ENCODE measurements at places on chromosomes 12 and 14.

DNA sequence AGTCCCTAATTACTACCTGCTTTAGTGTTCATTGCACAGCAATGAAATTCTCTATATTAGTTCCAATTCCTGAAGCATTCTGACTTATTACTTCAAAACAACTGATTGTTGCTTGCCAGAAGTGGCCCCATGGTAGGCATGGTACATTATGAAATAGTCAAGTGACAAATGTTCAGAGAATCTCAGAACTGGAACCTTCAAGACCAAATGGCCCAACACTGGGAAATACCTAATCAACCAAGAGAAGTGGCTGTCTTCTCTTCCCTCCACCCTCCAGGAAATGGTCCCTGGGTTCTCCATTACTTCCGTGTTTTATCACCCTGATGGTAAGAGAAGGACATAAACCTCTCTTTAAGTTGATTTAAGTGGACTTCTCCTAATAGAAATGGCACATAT is 49.9 kb downstream of the ITPR2 start:
- no peak for DNase-seq

- peak; percentile 46 for DNase-seq
Measured at GRCh38 chr12:128644664-128645296, 179.0 kb downstream of the SLC15A4 start.

DNA sequence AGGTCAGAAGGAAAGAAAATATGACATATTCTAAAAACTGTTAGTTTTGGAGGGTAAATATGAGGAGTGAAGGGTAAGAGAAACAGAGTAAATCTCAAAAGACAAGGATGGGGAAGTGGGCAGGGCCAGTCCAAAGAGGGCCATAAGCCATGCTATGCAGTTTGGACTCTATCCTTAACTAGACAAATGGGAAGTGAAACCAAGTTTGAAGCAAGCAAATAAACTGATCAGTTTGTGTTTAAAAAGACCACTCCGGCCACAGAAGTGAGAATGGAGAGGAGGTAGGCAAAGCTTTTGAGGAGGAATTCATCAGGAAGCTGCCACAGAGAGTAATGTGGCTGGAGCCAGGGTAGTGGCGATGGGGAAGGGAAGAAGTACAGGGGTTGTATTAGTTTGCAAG is 37.5 kb upstream of the DAAM1 start:
- DNase-seq, result no peak

DNA sequence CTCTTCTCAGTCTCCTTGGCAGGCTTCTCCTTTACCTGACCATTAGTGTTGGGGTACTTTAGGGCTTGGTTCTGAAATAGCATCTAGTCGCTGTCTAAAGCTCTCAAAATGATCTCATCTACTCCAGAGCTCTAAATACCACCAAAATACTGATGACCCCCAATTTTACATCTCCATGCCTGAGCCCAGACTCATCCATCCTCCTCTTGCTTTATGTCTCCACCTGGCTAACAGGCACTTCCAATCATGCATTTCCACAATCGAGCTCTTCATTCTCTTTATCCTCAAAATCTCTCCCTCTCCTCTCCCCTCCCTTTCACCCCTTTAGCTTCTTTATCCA is 40.5 kb upstream of the PTGR2 start:
- DNase-seq, result no peak

- DNase-seq, result no peak
Measured at GRCh38 chr14:37063467-37064240, 108.8 kb downstream of the SLC25A21 start.

DNA sequence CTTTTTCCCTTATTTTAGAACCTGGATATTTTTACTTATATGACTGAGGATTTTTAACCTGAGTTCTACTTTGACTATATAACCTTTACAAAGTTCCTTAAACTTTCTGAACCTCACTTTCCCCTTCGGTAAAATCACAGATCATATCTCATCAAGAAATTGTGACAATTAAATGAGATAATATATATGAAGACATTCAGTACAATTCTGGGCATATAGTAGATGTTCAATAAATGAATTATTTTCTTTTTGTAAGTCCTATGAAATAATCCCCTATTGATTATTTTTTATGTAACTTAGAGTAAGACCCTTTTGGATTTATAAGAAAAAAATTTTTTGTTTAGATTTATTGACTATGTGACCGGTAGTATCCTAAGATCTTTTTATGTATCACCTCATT is 17.6 kb upstream of the FAM177A1 start:
- DNase-seq, result no peak

GRCh38 chr12:4700621-4701026 is 19.6 kb upstream of the GALNT8 start:
- no peak for DNase-seq

- no peak for DNase-seq
Measured at GRCh38 chr14:72801836-72802587, 91.9 kb downstream of the DPF3 start.

- DNase-seq, result no peak
Measured at GRCh38 chr14:79540394-79540793, 670.9 kb downstream of the DIO2 start.

DNA sequence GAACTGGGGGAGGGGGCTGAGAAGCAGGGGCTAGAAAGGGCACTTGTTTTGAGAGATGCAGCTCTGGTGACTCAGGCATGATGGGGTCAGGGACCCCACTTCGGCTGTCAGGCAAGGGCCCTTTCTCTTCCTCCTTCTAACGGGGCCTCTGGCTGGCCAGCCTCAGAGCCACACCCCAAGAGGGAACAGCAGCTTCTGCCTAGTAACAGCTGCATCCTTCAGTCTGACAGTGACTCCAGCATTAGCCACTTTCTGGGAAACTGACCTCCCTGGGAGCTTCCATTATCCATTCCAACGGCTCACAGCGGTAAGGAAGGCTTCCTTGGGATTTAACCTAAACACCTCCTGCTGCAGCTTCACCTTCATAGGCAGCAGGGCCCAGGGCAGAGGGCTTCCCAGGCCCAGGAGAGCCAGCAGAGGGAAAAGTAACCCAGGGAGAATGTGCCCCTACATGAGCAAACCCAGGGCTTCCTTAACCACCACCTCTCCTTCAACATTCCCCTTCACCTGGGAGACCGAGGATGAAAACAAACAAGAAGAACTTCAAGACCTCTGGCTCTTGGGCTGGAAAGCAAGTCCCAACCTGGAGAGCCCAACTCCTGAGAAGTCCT is 2.7 kb downstream of the NCKAP5L start:
- no peak for DNase-seq

GRCh38 chr12:31662176-31662849 is 2.8 kb downstream of the ETFBKMT start:
- no peak for DNase-seq

- DNase-seq, result no peak
Measured at GRCh38 chr14:88668448-88669116, 105.7 kb downstream of the ZC3H14 start.

DNA sequence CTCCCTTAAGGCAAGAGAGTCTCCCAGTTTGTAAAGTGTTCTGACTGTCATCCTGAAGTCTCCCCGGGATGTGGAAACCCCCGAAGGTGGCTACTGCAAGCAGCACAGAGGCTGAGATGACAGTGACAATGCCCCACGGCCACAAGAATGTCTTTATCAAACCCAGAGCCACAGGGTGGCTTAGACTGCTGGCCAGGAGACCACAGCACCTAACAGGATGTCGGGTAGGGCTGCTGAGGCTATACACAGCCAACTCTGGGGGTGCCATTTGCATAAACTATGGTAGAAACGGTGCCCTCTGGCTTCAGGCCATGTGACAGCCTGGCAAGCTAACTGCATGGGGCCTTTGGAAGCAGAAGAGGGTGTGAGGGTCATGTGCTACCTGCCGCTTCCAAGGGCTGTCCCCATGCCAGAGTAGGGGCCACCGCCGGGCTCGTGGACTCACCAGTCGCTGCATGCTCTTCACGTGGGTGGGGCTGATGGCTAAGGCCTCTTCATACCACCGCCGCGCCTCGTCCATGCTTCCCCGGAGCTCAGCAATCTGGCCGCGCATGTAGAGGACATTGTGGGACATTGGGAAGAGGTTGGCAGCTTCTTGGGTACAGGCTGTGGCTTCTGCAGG is 180.9 kb downstream of the CALM1 start:
- DNase-seq, result no peak

DNA sequence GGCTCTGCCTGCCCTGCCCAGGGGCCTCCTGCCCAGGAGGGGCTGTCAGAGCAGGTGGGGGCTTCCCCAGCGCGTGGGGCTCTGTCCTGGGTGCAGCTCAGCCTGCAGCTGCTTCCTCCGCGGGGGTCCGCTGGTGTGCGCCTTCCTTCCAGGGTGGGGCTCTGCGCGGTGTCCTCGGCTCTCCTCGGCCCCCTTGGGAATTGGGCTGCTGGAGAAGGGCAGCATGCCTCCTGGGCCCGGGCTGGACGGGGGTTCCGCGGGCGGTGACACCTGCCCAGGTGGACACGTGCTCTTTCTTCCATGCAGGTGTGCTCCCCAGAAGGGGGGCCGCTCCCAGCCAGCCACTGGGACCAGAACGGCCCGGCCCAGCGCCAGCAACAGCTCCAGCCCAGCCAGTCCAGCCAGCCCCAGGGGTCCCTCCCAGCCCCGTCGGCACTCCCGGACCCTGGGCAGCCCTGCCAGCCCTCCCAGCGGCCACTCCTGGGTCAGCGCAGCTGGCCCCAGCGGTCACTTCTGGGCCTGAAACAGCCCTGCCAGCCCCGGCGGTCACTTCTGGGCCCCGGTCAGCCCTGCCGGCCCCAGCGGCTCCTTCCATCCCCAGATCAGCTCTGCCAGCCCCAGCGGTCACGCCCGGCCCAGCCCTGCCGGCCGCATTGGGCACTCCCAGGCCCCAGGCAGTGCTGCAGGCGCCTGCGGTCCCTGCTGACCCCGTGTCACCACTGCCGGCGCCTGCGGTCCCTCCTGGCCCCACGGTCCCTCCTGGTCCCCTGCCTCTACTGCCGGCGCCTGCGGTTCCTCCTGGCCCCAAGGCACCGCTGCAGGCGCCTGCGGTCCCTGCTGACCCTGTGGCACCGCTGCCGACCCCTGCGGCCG is 19.1 kb downstream of the FBRSL1 start:
- no peak for DNase-seq

- no peak for DNase-seq
Measured at GRCh38 chr12:57887631-57888408, 41.3 kb upstream of the CTDSP2 start.

- no peak for DNase-seq
Measured at GRCh38 chr14:71240171-71240570, 332.9 kb downstream of the PCNX1 start.

DNA sequence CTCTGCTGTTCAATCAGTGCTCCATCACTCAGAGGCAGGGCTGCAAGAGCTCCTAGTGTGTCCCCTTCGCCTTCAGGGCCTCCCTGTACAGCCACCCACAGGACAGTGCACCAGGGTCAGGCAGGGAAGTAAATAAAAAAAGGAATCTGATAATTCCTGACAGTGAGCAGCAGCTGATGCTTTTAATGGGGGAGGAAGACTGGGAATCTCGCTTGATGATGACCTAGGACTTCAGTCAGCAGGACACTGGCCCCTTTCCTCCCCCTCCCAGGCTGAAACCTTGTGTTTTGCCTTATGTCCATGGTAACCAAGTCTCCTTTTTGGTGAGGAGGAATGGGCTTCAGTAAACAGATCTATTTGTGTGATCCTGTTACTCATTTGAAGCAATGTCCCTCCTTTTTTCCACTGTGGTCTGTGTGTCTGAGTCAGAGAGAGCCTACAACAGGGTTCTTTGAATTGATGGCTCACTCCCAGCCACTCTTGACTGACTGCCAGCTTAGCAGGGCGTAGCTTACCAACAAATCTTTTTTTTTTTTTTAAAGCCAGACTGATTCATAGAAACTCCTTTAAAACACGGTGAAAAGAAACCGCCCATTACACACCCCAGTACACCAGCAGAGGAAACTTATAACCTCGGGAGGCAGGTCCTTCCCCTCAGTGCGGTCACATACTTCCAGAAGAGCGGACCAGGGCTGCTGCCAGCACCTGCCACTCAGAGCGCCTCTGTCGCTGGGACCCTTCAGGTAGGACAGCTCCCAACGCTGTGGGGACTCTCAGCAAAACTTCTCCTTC is at the start of gene EMP1:
Gene EMP1 (plus strand): TSS at position 597 of the 792 bp plus-strand sequence. CDS start 14,785 bp downstream, outside the sequence.
- DNase-seq, result no peak

- peak; percentile 40 for DNase-seq
Measured at GRCh38 chr12:132356691-132357622, 27.6 kb upstream of the GALNT9 start.

- peak; percentile 80 for DNase-seq
Measured at GRCh38 chr12:127280393-127281275, 986.3 kb upstream of the TMEM132C start.

DNA sequence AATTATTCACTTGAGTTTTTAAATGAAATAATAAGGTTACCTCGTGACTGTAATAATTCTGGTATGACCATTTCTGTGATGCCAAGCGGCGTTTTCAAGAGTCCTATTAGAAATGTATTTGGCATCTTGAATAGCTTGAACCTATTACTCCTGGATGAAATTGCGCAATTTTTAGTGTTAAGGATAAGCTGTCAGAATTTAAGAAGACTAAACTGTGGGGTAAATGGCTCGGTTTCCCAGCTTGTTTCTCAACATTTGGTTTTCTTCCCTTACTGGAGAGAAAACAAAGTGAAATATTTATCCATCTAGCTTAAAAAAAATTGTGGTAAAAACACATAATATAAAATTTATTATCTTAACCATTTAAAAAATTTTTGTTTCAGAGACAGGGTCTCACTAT is 26.8 kb downstream of the PCNX1 start:
- DNase-seq, result no peak

- DNase-seq, result no peak
Measured at GRCh38 chr12:6444704-6445688, at the start of gene CD27. CD27 (plus strand) TSS chr12:6444955; CDS start chr12:6445096, 141 bp downstream.

GRCh38 chr14:106459971-106460730 is 933.8 kb downstream of the TMEM121 start:
- peak; percentile 46 for DNase-seq

- no peak for DNase-seq
Measured at GRCh38 chr12:88431246-88431645, 149.0 kb downstream of the KITLG start.

GRCh38 chr14:23378612-23379220 is 1.9 kb downstream of the CMTM5 start:
- no peak for DNase-seq

DNA sequence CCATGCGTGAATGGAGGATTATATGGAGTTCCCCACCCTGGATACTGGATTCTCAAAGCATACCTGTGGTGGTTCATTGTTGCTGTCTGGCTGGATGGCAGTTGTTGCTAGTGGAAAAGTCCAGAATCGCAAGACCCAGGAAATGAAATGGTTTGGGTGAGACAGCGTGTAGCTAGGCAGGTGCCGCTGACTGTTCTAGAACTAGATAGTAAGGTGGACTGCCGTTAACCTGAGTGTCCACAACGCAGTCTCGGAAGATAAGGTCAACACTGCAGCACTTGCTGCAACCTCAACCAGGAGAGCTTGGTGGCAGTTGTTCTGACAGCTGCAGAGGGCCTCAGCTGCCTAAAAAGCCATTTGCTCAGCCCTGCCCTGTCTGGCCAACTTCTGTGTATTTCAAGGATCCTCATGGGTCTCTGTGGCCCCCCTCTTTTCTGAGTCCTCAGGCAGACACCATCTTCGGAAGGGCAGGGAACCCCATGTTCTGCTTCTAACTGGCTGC is 15.5 kb upstream of the IRF2BPL start:
- no peak for DNase-seq

Measured in HEK293T (cell line).